ENCODE measurements at places on chromosomes 2 and 18.
A peak's percentile ranks its signal among the peaks of the same experiment; 100 is the strongest.

DNA sequence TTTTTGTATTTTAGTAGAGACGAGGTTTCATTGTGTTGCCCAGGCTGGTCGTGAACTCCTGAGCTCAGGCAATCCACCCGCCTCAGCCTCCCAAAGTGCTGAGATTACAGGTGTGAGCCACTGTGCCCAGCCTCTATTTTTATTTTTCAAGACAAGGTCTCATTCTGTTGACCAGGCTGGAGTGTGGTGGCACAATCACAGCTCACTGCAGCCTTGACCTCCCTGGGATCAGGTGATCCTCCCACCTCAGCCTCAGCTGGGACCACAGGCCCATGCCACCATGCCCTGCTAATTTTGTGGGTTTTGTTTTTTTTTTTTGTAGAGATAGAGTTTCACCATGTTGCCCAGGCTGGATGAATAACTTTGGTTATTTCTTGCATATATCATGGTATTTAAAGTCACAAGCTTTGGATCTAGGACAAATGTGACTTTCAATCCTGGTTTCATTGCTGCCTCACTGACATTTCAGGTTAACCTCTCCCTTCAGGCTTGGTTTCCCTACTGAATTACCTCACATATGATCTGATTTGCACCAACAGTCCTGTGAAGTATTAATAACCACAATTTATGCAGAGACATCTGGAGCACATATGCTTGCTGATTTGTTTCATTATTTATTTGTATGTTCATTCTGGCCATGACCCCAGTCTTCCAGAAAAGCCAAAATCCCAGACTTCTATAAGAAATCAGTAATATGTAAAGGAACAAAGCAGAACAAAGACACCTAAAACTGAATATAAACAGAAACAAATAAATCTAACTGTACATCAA lies 17.5 kb upstream of the RAB31 start:
- DNase-seq: no peak

DNA sequence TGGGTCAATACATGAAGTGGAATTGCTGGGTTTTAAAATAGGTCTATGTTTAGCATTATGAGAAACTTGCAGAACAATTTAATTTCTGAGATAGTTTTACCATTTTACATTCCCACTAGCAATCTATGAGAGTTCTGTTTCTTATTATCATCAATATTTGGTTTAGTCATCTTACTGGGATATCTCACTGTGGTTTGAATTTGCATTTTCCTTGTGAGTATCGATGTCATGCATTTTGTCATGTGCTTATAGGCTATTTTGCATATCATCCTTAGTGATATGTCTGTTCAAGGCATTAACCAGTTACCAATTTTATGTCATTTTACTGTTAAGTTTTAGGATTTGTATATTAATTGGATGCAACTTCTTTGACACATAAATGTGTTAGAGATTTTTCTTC lies 204.4 kb downstream of the MCFD2 start:
- no peak for DNase-seq

GRCh38 chr2:53103679-53104078 lies 663.9 kb upstream of the CHAC2 start:
- no peak for DNase-seq

DNA sequence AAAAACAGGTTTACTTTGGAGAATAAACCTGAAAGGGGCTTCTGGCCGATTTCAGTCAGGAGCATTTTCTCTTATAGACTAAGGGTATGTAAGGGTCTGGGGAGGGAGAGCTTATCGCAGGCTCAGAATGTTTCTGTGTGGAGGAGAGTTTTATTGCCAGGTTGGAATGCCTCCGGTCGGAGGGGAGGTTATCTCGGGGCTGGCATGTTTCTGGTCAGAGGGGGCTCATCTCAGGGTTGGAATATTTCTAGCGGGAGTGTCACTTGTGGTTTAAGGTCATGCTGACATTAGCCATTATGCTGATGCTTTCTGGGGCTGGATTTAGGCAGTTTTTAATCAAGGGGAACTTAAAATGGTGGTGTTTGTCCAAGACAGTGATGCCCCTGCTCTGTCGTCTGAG lies 333.6 kb downstream of the METTL4 start:
- DNase-seq: no peak

DNA sequence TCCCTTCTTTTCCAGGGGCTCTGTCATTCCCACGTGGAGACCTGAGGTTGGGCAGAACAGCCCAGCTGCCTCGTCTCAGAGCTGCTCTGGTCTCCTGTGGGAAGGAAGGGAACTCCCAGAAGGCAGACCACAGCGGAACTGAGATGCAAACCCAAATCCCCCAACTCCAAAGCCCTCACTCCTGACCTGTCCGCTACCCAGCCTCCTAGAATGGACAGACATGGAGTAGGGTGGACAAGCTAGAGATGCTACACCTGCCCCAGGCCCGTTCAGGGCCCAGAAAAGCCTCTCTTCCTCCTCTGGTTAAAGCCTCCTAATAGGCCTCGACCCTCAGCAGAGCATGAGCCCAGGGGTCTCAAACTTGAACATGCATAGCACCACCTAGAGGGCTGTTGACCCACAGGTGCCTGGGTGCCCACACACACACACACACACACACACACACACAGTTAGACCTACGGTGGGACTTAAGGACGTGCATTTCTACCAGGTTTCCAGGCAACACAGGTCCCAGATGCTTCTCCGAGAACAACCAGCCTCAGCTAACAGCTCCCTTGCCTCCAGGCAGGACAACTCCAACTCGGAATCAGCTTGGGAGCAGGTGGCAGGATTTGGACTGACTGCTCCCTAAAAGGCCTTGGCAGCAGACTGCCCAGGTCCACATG lies 93.5 kb downstream of the TNS1 start:
- DNase-seq: no peak

DNA sequence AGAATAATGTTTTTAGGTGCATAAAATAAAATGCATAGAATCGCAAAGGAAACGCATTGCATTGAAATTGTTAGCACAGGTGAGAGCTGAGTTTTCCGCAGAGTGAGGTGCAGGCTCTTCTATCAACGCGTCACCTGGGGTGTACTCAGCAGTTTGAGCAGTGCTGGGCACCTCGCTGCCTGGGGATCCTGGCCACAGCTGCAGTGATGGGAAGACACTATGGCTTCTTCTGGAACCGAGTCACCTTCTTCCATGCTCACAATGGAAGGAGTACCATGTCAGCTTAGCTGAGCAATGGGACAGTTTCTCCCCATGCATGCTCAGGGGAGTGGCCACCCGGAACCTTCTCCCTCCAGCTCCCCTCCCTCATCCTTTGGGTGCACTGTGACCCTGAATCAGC lies 95.4 kb upstream of the OTOS start:
- no peak for DNase-seq

GRCh38 chr2:168612719-168613118 lies 156.6 kb downstream of the CERS6 start:
- DNase-seq: no peak

- no peak for DNase-seq
These were observed 6.6 kb upstream of the CDH2 start for GRCh38 chr18:28183418-28184078.

DNA sequence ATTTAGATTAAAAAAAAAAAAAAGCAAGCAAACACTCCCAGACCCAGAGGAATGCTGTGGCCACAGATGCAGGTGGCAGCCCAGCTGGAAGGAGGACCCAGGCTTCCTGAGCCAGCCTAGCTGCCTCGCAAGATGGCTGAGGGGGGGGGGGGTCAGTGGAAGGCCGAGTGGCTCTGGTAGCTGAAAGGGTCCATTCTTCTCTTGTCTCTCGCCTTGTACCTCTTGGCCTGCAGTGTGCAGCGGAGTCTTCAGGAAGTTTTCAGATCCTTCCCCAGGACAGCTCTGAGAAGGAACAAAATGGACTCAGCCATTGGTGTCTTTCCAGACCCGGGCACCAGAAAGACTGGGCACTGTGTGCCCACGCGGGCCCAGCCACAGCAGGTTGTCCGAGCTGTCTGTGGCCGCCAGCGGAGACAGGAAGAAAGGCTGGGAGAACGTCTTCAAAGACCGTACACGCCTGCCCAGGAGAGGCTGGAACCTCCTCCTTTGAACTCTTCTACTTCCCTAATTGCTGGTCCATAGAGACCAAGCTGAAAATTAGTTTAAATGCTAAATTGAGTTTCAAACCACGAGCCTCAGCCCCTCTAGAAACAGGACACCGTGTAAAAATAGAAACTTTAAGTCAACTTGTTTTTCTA lies 21.3 kb downstream of the APCDD1 start:
- DNase-seq: no peak

GRCh38 chr2:68506170-68506569 lies 38.8 kb downstream of the APLF start:
- DNase-seq: no peak

DNA sequence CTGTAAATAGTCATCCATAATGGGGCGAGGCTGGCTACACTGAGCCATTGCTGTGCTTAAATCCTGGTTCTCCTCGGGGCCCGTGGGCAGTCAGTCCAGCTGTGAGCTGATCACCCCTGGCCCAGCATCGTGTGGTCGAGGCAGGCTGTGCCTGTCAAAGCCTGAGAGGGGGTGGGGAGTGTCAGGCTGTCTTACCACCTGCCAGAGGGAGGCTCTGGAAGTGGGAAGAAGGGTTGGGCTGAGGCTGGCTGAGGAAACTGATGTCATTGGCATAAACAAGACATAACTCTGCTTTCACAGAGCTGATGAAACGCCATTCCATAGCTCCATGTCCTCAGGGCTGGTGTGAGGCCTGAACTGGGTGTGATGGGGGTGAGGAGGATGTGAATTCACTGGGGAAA lies 49.7 kb downstream of the KLHL29 start:
- DNase-seq: no peak

DNA sequence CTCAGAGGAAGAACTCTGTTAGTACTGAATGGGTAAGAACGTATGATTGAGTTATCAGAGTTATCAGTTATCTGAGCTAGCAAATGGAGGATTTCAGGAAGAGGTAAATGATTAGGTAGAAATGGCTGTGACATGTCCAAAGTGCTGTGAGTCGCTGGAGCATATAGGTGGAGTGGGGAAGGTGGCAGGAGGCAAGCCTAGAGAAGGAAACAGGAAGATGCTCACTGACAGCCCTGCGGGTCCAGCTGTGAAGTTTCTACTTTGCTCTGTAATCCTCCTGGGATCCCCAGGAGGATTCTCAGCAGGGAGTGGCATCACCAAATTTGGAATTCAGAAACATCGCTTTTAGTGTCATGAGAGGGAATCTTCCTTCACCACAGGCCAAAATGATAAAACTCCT lies 52.0 kb downstream of the GYPC start:
- no peak for DNase-seq

DNA sequence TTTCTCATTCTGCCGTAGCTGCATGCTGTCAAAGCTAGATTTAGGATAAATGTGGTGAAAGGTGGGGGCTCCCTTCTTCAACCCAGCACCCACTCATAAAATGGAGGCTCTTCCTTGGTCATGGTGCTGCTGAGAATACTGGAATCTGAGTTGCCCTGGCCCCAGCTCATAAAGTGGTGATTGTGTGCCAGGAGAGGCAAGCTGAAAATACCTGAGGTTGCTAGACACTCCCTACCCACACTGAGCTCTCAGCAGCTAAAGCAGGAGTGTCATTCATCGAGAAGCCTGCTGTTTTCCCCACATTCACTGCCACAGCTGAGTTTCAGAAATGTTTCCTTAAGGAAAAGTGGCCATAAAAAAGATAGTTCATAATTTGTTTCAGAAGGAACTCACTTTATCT lies 297.1 kb upstream of the RBMS1 start:
- no peak for DNase-seq

DNA sequence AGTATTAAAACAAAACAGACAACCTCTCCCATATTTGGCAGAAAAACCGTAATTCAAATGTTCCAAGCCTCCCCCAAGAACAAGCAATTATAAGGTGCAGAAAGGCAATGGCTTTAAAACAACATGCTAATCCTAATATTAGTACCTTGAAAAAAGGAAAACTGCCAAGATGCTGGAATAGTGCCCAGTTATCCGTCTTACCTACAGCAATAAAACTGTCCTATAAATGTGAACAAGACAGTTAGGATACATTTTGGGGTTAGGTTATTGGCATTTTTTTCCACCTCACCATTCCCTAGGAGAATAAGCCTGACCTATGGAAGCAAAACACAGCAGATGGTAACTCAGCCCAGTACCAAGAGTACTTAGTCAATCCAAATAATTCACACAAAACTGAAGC lies 83.2 kb downstream of the TCF4 start:
- peak; percentile 24 for DNase-seq

DNA sequence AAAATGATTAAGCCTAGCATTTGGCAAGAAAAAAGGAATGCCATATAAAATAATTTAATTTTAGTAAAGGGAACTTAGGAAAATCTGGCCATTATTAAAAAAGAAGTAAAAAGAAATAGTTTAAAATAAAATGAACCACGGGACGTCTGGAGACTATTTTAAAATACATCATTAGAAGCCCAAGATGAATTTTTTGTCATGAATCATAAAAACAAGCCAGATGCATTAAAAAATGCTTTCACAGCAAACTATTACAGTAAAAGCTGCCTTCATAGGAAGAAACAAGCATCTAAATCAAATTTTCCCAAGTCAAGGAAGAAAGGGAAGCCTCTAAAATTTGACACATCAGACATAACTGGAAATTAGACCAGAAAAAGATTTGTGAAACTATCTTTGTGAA lies 33.0 kb downstream of the COL5A2 start:
- DNase-seq: no peak

DNA sequence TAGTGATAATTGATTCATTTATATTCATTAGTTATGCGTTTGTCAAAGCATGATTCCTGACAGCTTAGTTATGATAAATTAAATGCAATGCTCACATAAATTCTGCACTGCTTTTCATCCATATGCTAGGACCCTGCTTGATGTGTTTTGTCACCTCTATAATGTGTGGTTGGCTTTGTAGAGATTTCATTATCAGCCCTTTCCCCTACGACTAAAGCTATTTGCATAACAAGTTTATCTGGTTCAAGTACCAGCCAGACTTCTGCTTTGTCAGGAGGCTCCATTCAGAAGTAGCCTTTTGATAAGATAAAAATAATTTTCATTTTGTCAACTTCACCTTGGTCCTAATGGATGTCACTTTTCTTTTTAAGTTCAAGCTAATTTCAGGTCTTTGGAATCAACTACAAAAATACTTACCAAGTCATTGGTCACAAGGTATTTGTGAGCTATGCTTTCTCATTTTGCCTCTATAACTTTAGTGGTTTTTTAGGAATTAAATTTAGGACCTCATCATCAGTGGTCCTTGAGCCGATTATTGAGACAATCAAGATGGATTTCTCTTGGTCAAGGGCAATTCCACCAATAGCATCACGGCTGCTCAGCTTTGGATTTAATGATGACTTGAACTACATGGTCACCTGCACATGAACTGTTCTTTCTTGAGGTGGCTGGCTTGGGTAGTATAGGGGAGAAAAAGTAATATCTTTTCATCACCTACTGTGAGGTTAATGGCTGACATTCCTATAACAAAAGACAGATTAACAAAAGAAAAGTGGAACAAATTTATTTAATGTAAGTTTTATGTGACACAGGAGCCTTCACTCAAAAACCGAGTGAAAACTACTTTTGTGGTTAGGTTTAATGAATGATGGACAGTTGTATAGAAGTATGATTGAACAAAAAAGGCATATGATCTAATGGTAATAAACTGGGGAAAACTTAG lies 162.1 kb downstream of the MYO3B start:
- no peak for DNase-seq

- no peak for DNase-seq
These were observed 35.0 kb downstream of the STAT4 start for GRCh38 chr2:191115804-191116203.

Data from NCI-H1105 treated with DMSO at 0.1 percent for 48 hours (cell line).